Endothelial cell (in vitro differentiated cells): ENCODE measurements at places on chromosomes 13 and 19. TPM values are rescaled to one million over a fixed set of nuclear protein-coding genes. Genes with fewer than 3 reads are reported as not detected.

Gene XPO4
- total RNA-seq: 18.0 TPM

Gene SSC5D
- 0.95 TPM for total RNA-seq

GRCh38 chr19:45419396-45419795, 4.3 kb downstream of the ERCC1 start:
- DNase-seq: no peak
- peaks cover 9% of the 10 kb centered on the region for H3K36me3 ChIP-seq
- peak overlapping the region; percentile 48 for H3K27ac ChIP-seq
- peaks cover 16% of the 10 kb centered on the region for H3K4me1 ChIP-seq

DNA sequence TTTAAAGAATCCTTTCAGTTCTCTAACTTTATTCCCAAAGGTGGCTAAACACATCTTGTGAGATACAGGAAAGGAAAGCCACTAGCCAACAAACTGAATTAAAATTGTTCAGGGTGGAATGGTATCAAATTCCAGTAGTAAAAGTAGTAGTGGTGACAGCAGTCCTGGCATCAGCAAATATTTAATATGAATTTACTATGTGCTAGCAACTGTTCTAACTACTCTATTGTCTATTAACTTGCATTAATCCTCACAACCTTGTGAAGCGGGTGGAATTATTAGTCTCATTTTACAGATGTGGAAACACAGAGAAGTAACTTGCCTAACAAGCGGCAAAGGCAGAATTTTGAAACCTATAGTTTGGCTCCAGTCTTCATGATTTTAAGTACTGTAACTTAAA, 130.1 kb downstream of the KLF12 start:
- H3K27me3 ChIP-seq: no peaks in the 10 kb centered on the region
- H3K27ac ChIP-seq: no peak overlapping the region
- H3K4me1 ChIP-seq: no peaks in the 10 kb centered on the region

Gene LGALS7B
- total RNA-seq: 18.8 TPM

DNA sequence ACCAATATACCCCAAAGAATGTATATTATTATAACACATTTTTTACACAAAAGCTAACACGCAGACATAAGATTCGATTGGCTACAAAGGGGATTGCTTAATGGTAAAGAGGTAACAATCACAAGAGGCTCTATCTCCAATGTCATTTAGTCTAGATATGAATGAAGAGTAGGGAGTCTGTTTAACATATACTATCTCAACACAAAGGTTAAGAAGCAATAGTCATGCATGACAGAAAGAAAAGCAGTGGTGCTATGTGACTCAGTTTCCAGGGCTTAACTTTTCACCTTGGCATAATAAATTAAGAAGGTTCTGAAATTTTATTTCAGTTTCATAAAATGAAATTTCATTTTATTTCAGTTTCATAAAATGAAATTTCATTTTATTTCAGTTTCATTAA, 33.3 kb downstream of the UFM1 start:
- DNase-seq: no peak
- no peak overlapping the region for H3K4me3 ChIP-seq
- H3K27ac ChIP-seq: no peak overlapping the region
- H3K36me3 ChIP-seq: no peaks in the 10 kb centered on the region

DNA sequence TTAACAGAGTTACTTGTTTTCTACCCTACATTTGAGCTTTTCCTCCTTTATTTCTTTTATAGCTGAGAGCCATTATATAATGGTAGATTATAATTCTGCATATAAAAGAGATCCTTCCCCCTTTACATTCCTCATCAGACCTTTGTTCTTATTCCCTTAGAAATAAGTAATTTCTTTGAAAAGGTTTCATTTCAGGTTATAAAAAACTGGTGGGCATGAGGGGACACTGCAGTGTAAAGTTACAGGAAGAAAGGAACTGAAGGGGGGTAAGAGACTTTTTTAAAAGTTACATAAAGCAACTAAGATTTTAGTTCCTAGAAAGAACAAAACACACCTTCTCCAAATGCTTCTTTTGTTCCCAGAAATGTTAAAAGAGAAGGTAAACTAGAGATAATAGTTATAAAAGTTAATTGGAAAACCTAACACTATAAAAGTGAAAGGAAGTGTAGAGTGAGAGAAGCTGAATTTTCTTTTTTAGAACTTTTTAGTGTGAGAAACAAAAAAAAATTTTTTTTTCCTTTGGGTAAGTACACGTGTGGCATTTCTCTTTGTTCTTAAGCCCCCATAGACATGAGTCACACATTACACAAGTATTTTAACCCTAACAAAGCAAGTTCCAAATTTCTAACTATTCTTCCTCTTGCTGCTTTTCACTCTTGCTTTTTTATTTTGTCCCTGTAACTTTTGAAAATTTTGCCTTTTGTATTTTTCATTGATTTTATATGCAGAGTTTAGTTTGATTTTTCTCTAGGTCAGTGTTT, 106.4 kb upstream of the MLNR start:
- peaks cover 22% of the 10 kb centered on the region for H3K4me1 ChIP-seq
- no peak for DNase-seq
- peak overlapping the region; percentile 20 for H3K4me3 ChIP-seq
- peaks cover 2% of the 10 kb centered on the region for H3K27me3 ChIP-seq

Gene ERFL
- 0.46 TPM for total RNA-seq

DNA sequence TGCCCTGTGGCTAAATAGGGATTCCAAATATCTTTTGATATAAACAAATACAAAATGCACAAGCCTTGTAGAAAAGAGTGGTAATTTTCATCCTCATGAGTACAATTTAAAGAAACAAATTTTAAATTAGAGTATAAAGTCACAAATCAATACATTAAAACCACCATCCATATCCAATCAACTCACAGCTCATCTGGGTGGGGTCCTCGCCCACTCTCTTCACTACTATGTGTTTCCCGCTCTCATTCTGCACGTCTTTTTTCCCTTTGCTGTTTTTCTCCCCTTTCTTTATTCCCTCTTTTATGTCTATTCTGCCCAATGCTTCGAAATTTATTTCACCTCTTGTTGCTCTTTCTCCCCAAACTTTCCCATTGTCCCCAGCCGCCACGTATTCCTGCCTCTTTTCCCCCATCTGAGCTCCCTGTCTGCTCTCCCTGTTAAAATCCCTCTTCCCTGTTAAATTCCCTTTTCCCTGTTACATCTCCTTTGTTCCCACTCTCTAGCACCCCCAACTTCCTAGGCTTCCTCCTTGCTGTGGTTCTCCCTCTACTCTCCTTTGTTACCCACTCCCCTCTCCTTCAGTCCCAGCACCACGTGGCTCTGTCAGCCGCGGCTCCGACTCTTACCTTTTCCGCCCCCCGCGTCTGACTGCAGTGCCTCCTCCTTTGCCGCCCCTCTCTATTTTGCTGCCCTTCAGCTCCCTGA, 1.3 kb downstream of the ZNF616 start:
- H3K27ac ChIP-seq: peak overlapping the region; percentile 97
- H3K36me3 ChIP-seq: peaks cover 62% of the 10 kb centered on the region
- H3K27me3 ChIP-seq: peaks cover 19% of the 10 kb centered on the region
- peak; percentile 55 for DNase-seq
- H3K4me3 ChIP-seq: peak overlapping the region; percentile 99

GRCh38 chr13:105616333-105617075, 919.0 kb downstream of the EFNB2 start:
- H3K27ac ChIP-seq: no peak overlapping the region
- no peaks in the 10 kb centered on the region for H3K27me3 ChIP-seq
- no peaks in the 10 kb centered on the region for H3K4me1 ChIP-seq
- H3K4me3 ChIP-seq: no peak overlapping the region
- DNase-seq: no peak

DNA sequence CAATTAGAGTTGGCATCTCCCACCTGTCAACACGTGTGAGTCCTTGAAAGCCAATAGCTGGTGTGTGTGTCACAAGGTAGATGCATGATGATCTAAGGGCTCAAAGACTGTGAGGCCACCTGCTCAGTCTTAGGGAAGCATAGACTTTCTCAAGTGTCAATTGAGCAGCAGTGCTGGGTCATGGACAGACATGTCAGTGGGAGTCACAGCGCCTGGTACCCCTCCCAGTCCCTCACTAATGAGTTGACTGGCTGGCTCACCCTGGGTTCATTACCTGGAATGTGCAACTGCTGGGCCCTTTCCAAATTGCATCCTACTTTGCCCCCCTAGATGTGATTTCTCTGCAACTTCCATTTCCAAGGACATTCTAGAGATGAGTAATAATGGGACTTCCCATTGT, 9.1 kb upstream of the PSG6 start:
- H3K36me3 ChIP-seq: no peaks in the 10 kb centered on the region
- H3K4me1 ChIP-seq: no peaks in the 10 kb centered on the region
- H3K4me3 ChIP-seq: no peak overlapping the region
- H3K27me3 ChIP-seq: no peaks in the 10 kb centered on the region
- no peak overlapping the region for H3K27ac ChIP-seq

DNA sequence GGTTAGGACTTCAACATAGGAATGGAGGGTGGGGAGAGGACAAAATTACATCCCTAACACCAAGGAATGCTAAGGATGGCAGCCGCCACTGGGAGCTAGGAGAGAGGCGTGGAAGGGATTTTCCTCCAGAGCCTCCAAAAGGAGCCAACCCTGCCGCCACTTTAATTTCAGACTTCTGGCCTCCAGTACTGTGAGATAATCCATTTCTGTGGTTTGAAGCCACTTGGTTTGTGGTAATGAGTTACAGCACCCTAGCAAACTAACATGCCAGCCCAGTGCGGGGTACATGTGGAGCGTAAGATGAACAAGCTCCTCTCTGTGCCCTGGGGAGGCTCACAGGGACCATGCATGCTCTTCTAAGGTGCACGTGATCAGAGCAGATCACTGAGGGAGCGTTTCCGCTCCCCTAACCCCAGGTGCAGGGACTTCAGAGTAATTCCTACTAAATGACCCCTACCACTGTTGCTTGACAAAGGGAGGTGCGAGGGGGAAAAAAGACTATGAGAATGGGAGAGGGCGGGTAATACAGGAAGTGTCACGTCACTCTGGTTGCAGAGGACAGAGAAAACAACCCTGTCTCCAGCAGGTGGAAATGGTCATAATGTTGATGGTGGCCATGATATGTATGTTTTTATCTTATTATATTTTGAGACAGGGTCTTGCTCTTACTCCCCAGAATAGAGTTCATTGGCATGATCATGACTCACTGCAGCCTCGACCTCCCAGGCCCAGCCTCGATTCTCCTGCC, 12.0 kb downstream of the FPR1 start:
- H3K4me3 ChIP-seq: no peak overlapping the region
- no peak for DNase-seq
- H3K27me3 ChIP-seq: peaks cover 1% of the 10 kb centered on the region
- H3K36me3 ChIP-seq: no peaks in the 10 kb centered on the region
- no peaks in the 10 kb centered on the region for H3K4me1 ChIP-seq
- no peak overlapping the region for H3K27ac ChIP-seq

DNA sequence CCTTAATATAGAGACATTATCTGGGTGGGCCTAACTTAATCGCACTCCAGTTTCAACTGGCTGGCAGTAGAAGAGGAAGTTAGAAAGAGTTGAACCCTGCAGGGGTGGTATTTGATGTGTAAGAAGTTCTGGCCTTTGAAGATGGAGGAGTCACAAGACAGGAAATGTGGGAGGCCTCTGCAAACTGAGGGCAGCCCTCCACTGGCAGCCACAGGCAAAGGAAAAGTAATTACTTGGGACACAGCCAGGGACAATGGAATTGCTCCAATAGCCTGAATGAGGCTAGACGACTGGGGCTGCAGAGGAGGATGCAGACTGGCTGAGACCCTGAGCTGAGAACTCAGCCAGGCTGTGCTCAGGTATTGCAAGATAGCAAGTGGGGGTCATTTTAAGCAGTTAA, 703.3 kb upstream of the ARGLU1 start:
- no peak overlapping the region for H3K4me3 ChIP-seq
- peaks cover 8% of the 10 kb centered on the region for H3K4me1 ChIP-seq
- H3K27me3 ChIP-seq: peaks cover 3% of the 10 kb centered on the region

Gene C1QTNF9B
- not detected for total RNA-seq

DNA sequence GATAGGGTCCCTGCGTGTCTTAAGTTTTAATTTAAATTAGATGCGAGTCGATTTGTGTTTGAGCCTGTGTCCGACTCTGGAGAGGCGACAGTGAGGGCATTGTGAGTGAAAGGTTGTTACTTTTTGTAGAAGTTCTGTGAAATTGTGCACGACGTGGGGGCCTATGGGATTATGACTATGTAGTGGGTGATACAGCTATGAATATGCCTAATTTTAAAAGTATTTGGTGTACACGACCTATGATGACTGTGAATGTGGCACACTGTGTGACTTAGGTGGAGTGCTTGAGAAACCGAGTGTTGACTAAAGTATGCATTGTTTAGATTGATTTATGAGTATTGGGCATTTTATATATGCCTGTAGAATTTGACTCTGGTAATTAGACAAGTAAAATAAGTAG, 646 bp downstream of the ZNF567 start:
- no peak for DNase-seq
- peak overlapping the region; percentile 96 for H3K4me3 ChIP-seq
- peaks cover 49% of the 10 kb centered on the region for H3K36me3 ChIP-seq

DNA sequence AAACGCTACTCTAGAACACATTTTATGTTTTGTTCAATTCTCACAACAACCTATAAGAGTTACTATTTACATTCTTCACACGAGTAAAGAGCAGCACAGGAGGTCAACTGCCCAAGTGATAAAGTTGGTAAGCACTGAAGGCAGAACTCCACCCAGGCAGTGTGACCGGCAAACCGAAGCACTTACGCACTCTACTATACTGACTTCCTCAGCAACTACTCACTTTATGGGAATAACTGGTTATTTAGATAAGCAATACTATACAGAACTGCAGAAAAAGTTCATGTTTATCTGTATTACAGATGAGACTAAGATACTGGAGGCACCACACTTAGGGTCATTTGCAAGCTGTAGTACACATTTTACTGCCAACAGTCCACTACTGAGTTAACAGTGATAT, 28.8 kb downstream of the FOXO1 start:
- H3K36me3 ChIP-seq: peaks cover 9% of the 10 kb centered on the region
- DNase-seq: no peak
- H3K4me3 ChIP-seq: no peak overlapping the region
- peaks cover 41% of the 10 kb centered on the region for H3K4me1 ChIP-seq
- H3K27ac ChIP-seq: no peak overlapping the region
